ENCODE measurements at places on chromosomes 7 and 10.

DNA sequence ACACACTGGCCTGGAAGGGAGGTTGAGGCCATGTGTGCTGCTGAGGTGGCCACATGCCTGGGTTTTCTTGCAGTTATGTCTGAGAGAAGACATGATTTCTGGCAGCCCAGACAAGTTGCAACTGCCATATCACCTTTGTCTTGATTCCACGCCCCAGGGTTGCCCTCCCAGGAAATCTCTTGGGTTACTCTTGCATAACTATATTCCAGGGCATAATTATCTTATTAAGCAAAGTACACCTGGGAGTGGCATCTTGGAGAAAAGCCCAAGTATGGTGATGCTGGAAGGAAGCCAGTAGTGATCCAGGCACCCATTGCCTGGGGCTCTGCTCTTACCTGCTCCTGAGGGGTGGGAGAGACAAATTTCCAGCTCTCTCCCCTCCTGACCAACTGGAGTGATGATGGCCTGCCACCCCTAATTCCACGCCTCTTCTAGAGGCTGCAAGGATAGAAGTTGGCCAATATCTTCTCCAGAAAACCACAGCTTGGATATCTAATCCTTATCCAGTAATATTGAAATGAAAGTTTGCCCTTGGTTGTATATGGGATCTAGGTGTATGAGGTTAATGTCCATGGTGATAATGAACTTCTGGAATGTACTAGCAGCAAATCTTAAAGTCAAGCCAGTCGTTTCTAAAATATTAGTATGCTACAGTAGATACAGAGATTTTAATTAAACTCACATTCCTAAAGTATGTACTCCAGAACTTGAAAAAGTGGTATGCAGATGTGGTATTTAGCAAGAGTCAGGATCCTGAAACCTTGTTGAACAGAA, 5.0 kb downstream of the AKR1B10 start:
- peak; percentile 29 for DNase-seq

DNA sequence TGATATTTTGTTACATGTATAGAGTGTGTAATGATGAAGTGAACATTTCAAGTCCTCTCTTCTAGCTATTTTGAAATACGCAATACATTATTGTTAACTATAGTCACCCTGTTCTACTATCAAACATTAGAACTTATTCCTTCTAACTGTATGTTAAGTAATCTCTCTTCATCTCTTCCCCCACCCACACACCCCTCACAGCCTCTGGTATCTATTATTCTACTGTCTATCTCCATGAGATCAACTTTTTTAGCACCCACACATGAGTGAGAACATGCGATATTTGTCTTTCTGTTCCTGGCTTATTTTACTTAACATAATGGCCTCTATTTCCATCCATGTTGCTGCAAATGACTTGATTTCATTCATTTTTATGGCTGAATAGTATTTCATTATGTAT, 57.7 kb upstream of the EGR2 start:
- no peak for DNase-seq

GRCh38 chr7:20647908-20648776, 32.7 kb downstream of the ABCB5 start:
- DNase-seq: peak; percentile 1

- DNase-seq: no peak
Observed at GRCh38 chr10:126576336-126576735, 94.2 kb downstream of the C10orf90 start.

- DNase-seq: no peak
Observed at GRCh38 chr10:96446966-96447596, 66.6 kb downstream of the TLL2 start.

DNA sequence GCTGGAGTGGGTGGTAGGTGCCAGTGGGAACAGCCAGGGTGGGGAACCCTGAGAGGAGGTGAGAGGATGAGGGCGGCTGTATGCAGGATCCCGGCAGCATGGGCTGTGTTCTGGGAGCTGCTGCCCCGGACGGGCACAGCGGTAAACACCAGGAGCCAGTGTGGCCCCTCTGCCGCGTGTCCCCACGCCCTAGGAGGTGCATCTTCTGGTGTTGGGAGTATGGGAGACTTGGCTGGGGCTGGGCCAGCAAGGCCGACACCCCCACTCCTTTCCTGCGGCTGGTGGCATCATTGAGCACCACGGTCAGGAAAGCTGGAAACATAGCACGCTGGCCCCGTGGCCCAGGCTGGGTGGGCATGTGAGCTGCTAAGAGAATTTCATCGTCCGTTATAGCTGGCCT, 24.4 kb upstream of the JAKMIP3 start:
- no peak for DNase-seq

DNA sequence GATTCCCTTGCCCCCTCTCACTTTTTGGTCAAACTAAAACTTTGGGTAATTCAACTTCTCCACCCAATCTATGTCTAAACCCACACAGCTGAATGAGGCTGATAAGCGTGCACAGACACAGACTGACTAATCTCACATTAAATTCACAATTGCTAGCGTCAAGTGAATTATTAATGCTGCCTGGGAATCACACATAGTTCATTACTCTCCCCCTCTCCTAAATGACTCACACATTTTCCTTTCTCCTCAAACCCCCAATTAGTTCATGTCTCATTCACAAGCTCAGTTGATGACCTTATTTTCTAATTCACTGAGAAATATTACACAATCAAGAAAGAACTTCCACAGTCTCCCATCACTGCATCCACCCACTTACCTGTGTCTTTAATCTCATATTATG, 14.5 kb downstream of the KLF14 start:
- DNase-seq: no peak

GRCh38 chr10:69588358-69588757, 15.1 kb upstream of the NEUROG3 start:
- DNase-seq: no peak

Data from AG10803 (cell line).